ENCODE measurements at places on chromosomes 12 and 14. TPM values are rescaled to one million over a fixed set of nuclear protein-coding genes. Genes with fewer than 3 reads are reported as not detected.

Gene PPP1R36
- 0.87 TPM for total RNA-seq

Gene POLE2
- 10.3 TPM for total RNA-seq

Gene KRT2
- total RNA-seq = not detected

Gene TSHR
- not detected for total RNA-seq

Gene COX14
- 65.3 TPM for total RNA-seq

All from aortic smooth muscle cell (primary cell).